ENCODE measurements at places on chromosomes 2 and 18.

- DNase-seq = no peak
These were observed 208.5 kb downstream of the SH3BP4 start for GRCh38 chr2:235160281-235160810.

- DNase-seq = no peak
These were observed 84.0 kb upstream of the ACSL3 start for GRCh38 chr2:222776792-222777191.

DNA sequence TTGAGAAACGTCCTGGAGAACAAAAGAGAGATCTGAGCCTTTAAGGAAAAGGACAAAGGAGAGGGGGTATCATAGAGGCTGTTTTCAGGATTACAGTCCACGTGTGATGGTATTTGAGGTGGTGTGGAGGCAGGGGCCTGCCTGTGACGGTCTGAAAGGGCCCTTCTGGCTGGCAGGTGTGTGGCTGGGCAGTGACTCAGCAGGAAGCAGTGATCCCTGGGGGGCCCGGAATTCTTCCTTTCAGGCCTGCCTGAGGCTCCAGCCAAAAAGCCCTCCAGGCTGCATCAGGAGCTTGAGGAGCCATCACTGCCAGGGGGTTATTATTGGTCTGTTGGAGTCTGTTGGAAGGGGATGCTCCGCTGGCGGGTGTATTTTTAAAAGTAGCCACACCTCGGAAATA lies 97.2 kb upstream of the TMEM18 start:
- no peak for DNase-seq

GRCh38 chr2:3959372-3959771 lies 256.0 kb downstream of the DCDC2C start:
- DNase-seq = peak; percentile 45
